Natural killer cell (primary cell): ENCODE measurements at places on chromosomes 2 and 18. TPM values are rescaled to one million over a fixed set of nuclear protein-coding genes. Genes with fewer than 3 reads are reported as not detected.

DNA sequence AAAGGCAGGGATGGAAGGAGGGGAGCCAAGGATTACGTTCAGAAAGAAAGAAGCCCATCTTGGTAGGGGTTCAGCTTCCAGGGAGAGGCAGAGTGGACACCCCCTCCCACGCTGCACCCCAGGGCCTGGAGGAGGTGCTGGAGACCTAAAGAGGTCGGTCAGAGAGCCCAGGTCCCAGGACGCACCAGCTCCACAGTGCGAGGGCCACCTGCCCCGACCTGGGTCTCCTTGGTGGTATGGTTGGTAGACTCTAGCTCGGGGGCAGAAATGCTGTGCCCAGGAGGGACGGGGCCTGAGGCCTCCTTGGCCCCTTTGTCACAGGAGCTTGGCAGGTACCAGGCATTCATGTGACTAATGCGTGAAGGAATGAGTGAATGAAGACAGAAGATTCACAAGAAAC is 87.1 kb upstream of the RAB6C start:
- H3K27me3 ChIP-seq: no peaks in the 10 kb centered on the region
- no peaks in the 10 kb centered on the region for H3K36me3 ChIP-seq
- DNase-seq: no peak
- H3K4me3 ChIP-seq: no peak overlapping the region

DNA sequence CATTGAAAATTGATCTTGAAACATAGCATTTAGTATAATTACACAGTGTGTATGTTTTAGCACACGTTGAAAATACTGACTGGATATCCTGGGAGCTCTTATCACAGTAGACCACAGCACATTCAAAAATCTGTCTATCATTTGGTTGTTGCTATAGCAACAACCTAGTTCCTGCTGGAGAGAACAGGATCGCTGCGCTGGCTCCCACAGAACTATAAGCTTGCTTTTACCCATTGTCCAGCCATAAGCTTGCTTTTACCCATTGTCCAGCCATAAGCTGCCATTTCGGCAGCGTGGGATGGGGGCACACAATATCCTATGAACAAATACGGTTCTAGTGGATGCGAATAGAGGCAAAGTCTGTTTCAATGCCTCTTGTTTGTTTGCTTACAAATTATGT is 70.4 kb upstream of the ST6GAL2 start:
- no peaks in the 10 kb centered on the region for H3K27me3 ChIP-seq
- H3K4me1 ChIP-seq: no peaks in the 10 kb centered on the region
- H3K4me3 ChIP-seq: no peak overlapping the region
- no peak for DNase-seq
- no peaks in the 10 kb centered on the region for H3K36me3 ChIP-seq

DNA sequence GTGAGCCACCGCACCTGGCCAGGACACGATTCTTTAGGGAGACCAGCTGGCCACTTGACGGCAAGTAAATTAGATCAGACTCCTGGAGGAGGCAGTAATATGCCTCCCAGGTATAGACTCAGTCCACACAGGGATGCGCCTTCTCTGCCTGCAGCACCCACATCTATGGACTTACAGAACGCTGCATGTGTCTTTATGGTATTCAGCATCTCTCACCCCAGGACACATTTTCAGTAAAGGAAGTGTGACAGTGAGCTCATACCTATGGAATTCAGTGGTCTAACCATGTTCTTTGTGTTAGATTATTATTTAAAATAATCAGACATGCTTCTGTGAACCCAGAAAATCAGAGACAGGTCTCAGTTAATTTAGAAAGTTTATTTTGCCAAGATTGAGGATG is 5.9 kb upstream of the NARS1 start:
- peaks cover 20% of the 10 kb centered on the region for H3K4me1 ChIP-seq
- H3K36me3 ChIP-seq: no peaks in the 10 kb centered on the region
- no peak overlapping the region for H3K4me3 ChIP-seq
- no peak overlapping the region for H3K27ac ChIP-seq

- H3K27ac ChIP-seq: peak within 1 kb of the TSS; percentile 79
- H3K36me3 ChIP-seq: peaks cover 16% of the 10 kb centered on the region
- H3K27me3 ChIP-seq: no peaks in the 10 kb centered on the region
- H3K4me1 ChIP-seq: peaks cover 40% of the 10 kb centered on the region
Observed at GRCh38 chr2:85584354-85584856, at the start of gene VAMP5. TSS of gene VAMP5 (plus strand) at chr2:85584431. CDS start at chr2:85584491, 60 bp downstream.

DNA sequence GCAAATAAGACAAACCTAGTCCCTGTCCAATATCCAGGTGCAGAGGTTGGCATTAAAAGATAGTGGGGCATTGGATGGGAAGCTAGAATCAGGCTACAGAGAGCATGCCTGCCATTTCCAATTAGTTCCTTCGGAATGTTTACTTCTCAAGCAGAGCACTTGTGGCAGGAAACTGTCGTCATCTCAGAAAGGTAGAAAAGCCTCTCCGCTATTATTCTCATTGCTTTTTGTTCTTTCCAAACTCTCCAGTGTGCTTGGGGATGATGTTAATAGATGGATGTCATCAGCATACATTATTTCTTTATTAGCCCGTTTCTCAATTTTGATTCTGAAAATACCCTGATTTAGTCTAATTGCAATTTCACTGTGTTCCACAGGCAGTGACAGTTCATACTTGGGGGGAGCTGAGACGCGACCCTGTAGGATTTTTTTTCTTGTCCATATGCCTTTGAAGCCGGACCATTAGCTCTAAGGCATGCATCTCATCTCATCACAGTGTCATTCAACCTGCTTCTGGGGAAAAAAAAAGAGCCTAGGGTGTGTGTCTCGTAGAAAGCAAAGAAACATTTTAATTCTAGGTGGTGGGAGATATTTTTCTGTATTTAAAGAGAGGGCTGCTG is 7.7 kb downstream of the ASB18 start:
- H3K27me3 ChIP-seq: no peaks in the 10 kb centered on the region
- DNase-seq: no peak
- no peaks in the 10 kb centered on the region for H3K4me1 ChIP-seq
- no peak overlapping the region for H3K27ac ChIP-seq
- no peak overlapping the region for H3K4me3 ChIP-seq

- DNase-seq: no peak
- no peaks in the 10 kb centered on the region for H3K36me3 ChIP-seq
- peaks cover 63% of the 10 kb centered on the region for H3K4me1 ChIP-seq
- no peaks in the 10 kb centered on the region for H3K27me3 ChIP-seq
- no peak overlapping the region for H3K4me3 ChIP-seq
Observed at GRCh38 chr2:113169586-113169985, 4.2 kb upstream of the PSD4 start.

DNA sequence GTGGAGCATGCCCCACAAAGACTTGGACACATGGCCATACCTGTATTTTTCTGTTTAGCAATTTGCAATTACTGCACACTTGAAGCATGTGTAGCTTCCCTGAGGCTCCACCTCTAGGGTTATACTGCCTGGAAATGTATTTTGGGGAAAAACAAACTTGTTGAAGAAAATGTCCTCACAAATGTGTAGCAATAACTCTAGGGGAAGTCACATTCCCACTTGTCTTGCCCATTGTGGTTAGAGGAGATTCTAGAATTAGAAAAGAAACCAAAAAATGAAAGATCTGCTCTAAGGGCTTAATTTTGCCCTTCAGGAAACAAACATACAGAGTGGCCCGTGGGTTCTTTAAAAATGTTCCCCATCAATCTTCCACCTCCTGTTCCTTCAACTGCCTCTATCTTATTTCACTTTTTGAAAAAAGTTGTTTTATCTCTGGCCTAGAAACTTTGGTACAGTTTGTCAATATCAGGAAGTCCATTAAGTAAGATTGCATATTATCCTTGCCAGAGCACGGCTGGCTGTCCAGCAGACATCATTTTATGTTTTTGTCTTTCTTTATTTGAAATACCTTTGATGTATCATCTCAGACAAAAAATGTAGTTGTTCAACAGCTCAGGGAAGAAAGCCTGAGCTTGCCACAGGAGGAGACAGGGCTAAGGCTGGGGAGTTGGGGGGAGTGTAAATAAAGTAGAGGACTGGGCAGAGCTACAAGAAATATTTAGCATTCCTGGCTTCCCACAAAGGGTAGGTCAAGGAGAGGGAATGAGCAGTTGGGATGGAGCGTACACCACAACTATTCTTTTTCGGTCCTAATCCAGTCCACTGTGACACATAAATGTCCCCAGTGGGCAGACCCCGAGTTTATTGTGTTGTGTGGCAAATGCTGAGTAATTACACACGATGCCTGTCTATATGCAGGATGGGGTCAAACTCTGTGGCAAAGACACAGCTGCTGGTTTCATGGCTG is 96.8 kb upstream of the CDC42EP3 start:
- peaks cover 16% of the 10 kb centered on the region for H3K4me1 ChIP-seq
- no peak overlapping the region for H3K27ac ChIP-seq
- no peak overlapping the region for H3K4me3 ChIP-seq

DNA sequence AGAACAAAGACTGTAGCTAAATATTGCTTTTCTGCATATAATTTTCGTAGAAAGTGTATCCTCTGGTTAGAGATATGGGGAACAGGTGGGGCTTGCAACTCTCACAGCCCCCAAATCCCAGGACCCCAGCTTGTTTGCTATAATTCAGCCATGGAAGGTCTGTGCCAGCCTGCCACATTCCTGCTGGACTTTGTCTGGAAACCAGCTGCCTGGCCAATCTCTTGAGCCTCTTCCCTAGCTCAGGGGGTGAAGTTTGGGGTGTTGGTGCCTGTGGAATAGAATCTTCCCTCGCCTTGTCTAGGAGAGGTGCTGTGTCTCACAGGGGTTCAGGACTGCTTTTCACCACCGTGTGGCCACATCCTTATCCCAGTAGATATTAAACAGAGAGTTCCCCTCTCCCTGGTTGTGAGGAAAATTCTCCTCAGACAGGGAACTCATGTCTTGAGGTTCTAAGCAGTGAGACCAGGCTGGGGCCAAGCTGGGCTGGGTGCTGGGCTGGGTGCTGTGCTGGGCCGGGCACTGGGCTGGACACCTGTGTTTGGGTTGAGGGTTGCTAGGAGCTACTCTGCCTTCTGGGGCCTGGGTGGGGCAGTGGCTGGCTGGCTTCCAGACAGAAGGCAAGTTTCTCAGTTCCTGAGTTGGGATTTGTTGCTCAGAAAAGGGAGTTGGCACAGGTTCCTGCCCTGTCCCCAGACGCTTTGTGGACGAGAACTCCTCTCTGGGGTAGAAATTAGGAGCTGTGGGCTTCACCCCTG is 12.3 kb downstream of the TOGARAM2 start:
- DNase-seq: no peak
- H3K4me3 ChIP-seq: no peak overlapping the region

DNA sequence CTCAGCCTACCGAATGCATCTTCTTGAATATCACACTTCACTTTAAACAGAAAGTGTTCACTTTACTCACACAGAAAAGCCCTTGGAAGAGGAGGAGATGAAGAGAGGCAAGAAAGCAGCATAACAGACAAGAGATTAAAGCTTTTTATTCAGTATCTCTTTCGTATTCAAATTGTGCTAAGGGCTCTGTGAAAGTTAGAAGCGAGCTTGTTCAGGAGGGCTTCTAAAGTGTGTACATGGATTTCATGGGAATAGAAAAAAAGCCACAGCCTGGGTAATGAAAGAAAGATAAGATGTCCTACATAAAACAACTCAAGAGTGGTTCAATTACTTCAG is 531.9 kb downstream of the TMEM182 start:
- no peak overlapping the region for H3K4me3 ChIP-seq
- no peaks in the 10 kb centered on the region for H3K36me3 ChIP-seq
- no peak overlapping the region for H3K27ac ChIP-seq
- H3K27me3 ChIP-seq: no peaks in the 10 kb centered on the region
- H3K4me1 ChIP-seq: no peaks in the 10 kb centered on the region

DNA sequence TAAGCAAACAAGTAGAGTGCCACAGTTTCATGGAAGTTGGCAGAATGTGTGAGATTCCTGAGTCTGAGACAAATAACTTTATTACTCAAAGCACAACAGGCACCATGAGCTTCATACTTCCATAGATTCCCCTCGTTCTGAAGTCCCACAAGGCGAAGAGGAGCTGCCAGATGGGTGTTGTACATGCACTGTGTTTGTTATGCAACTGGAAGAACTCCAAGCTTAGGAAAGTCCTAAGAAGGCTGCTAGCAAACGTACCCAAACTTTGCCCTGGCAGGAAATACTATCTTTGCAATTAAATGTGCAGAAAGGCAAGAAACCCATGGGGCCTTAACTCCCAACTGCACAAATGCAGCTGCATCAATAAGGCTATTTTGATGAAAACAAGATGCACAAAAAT is 1.6 kb upstream of the GCA start:
- no peak overlapping the region for H3K27ac ChIP-seq
- DNase-seq: no peak
- H3K4me3 ChIP-seq: no peak overlapping the region
- H3K4me1 ChIP-seq: peaks cover 11% of the 10 kb centered on the region
- H3K36me3 ChIP-seq: no peaks in the 10 kb centered on the region

- H3K4me1 ChIP-seq: no peaks in the 10 kb centered on the region
- no peak overlapping the region for H3K4me3 ChIP-seq
- H3K27ac ChIP-seq: no peak overlapping the region
- no peaks in the 10 kb centered on the region for H3K36me3 ChIP-seq
- no peaks in the 10 kb centered on the region for H3K27me3 ChIP-seq
Observed at GRCh38 chr2:40480596-40480995, 28.7 kb upstream of the SLC8A1 start.

DNA sequence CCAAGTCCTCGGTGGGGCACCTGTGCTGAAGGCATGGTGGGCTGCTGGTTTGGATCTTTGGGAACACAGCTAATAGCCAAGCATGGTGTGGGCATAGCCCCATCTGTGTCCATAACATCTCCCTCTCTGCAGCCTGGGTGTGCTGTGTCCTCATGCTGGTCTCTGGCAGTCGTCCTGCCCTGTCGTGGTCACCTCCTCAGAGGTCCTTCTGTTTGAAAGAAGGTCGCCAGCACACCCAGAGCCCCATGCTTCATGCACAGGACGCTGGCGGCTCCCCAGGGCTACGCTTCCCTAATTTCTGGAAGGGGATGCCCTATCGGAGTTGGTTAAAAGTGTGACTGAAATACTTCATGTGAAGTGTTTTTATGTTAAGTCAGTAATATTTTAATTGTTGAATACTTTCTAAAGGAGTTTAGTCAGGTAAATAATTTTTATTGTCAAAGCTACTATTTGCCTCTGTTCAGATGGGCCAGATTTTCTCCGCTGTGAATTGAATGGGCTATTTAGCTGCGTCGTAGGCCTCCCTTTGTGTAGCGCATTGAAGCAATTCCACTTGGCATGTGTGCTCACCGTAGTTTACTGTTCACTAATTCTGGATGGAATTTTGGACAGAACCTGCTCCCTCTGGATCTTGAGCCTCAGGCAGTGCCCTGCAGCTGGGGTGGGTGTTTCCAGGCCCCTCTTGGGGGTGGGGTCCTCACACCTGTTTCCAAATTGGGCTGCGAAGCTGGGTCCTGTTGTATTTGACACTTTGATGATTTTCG is 81.9 kb downstream of the WDSUB1 start:
- H3K4me3 ChIP-seq: no peak overlapping the region
- no peaks in the 10 kb centered on the region for H3K36me3 ChIP-seq
- H3K27ac ChIP-seq: no peak overlapping the region
- H3K27me3 ChIP-seq: no peaks in the 10 kb centered on the region
- no peak for DNase-seq

DNA sequence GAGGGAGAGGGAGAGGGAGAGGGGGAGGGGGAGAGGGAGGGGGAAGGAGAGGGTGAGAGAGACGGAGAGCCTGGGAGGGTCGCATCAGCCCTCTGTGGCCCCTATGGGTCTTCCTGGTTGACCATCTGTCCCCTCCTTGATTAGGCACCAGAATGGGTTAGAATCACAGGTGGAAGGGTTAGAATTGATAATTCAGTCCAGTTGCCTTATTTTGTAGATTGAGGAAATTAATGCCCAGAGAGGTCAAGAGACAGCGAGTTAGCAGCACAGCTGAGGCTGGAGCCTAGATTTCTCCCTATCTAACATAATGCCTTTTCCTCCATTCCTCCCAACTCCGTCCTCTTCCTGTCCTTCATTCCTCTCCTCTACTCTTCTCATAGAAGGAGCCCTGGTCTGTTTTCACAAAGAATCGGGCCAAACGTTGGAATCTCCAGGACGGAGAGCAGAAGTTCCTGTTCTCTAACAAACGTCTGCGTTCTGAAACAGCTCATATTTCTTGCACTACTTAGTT is 338 bp upstream of the THUMPD2 start:
- peak overlapping the region; percentile 34 for H3K4me3 ChIP-seq
- no peak overlapping the region for H3K27ac ChIP-seq
- no peak for DNase-seq
- H3K36me3 ChIP-seq: no peaks in the 10 kb centered on the region

DUSP19 gene
- total RNA-seq: 1.1 TPM

PID1 gene
- total RNA-seq: 0.56 TPM
